ENCODE measurements at places on chromosomes 16 and 17. TPM values are rescaled to one million over a fixed set of nuclear protein-coding genes. Genes with fewer than 3 reads are reported as not detected.

GRCh38 chr17:3043737-3044365 is 19.6 kb downstream of the OR1D5 start:
- peaks cover 8% of the 10 kb centered on the region for H3K36me3 ChIP-seq
- no peak overlapping the region for H3K4me3 ChIP-seq
- peak; percentile 51 for DNase-seq
- no peaks in the 10 kb centered on the region for H3K4me1 ChIP-seq
- no peak overlapping the region for H3K27ac ChIP-seq
- H3K27me3 ChIP-seq: peaks cover 4% of the 10 kb centered on the region

DNA sequence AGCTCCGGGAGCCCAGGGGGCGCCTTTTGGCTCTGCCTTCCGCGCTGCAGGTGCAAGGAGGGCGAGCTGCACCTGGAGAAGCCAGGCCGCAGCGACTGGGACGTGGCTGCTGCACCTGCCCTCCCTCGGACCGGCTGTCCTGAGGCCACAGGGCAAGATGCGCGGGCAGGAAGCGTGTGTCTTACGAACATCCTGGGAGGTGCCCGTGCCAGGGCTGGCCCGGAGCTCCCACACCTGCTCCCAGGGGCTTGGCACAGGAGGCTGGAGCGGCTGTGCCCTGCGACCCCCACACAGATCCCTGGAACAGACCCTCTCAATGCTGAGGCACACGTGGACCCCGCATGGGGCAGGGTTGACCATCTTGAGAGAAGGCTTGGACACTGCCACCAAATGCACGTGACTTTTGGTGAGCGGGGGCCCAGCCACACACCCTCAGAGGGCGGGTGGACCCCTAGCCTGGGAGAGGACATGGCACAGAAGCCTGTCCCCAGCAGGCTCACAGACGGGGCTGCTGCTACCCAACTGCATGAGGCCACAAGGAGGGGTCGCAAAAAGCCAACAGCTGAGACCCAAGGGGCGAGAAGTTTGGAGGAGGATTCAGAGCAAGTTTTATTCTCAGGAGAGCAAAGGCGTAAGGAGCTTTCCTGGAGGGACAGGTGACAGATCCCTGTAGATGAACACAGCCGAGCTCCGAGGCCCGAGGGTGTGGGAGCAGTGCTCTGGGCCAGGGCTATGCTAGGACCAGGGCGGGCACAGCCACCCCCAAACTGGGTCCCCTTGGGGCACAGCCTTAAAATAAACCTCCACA is 11.4 kb downstream of the NDUFAF8 start:
- H3K4me1 ChIP-seq: peaks cover 6% of the 10 kb centered on the region
- no peak for DNase-seq
- peaks cover 14% of the 10 kb centered on the region for H3K36me3 ChIP-seq
- no peak overlapping the region for H3K27ac ChIP-seq
- H3K27me3 ChIP-seq: peaks cover 11% of the 10 kb centered on the region

DNA sequence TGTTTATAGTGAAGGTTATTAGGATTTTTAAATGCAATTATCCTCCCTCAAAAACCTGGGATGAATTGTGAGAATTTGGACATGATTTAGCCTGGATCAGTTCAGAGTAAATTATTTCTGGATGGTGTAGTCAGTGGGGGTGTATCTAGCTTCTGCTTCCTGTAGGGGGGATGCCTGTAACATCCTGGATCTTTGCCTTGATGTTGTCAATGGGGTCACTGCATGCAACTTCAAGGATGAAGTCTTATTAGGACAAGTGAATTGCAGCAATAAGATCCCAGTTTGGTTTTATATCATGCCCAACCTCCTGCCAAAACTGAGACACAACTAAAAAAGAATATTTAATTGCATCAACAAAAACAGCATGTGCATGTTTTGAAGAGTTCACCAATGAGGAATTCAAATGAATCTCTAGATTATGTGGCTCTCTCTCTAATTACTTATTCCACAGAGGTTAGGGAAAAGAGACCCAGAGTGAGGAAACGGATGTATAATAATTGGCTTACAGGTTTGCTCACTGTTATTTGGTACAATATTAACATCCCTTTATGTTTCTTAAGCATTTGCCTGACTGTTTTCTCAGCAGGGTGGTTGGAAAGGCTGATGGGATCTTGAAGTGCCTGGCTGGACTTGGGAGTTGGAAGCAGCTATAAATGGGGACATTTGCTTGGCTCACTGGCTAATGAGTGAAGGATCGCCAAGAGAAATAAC is 159.8 kb downstream of the HS3ST3B1 start:
- no peak overlapping the region for H3K4me3 ChIP-seq
- peaks cover 5% of the 10 kb centered on the region for H3K4me1 ChIP-seq
- DNase-seq: no peak
- no peak overlapping the region for H3K27ac ChIP-seq
- H3K27me3 ChIP-seq: peaks cover 6% of the 10 kb centered on the region
- H3K36me3 ChIP-seq: no peaks in the 10 kb centered on the region

DNA sequence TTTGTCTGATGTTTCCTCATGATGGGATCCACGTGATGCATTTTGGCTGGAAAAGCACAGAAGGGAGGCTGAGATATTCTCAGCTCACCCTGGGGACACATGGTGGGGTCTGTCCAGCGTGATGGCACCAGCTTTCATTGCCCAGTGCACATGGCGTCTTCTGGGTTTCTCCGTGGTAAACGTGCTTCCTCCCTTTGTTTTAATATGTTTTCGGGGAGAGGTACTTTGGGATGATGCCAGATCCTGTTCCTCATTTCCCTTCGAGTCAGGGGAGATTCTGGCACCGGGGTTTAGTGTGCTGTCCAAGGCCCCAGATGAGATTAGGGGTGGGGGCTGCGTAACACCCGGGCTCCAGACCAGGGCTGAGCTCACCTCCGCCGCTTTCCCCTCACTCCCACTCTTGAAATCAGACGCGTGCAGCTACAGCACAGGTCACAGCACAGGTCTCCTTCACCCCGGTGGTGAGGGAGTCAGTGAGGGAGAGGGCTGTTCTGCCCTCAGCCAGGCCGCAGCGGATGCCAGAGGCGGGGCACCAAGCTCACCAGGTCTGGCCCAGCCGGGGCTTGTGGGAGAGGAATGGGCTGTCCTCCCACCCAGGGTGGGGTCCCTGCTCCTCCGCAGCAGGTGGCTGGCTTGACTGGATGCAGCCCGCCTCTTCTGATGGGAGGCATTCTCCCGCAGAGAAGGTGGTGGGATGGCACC is 33.9 kb downstream of the COX4I1 start:
- no peak for DNase-seq
- no peaks in the 10 kb centered on the region for H3K36me3 ChIP-seq
- H3K27me3 ChIP-seq: peaks cover 3% of the 10 kb centered on the region
- H3K4me3 ChIP-seq: no peak overlapping the region

DNA sequence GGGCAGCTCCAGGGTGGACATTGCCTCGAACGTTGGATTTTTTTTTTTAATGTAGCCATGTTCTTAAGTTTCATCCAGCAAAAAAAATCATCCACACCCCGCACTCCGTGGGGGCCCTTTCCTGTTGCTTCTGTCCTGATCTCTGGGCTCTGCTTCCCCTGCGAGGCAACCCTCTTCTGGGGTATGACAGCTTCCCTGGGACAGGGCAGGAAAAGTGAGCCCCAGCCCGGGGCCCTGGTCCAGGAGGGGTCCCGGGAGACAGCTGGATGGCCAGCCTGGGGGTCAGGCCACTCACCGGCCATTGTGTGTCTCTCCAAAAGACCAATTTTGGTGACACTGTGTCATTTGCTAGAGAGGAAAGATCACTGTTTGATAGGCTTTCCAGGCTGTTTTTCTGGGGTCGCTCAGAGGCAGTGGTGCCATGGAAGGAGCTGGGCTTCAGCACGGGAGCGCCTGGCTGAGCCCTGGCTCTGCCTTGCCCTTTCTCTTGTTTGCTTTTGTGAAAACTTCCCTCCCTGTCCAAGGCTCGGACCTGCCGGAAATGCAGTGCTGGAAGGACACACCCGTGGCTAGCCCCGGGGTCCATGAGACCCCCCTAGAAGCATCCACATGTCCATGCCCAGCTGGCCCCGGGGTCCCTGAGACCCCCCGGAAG is 41.0 kb upstream of the CHMP6 start:
- H3K4me3 ChIP-seq: peak overlapping the region; percentile 56
- no peak for DNase-seq
- H3K27ac ChIP-seq: no peak overlapping the region
- peaks cover 5% of the 10 kb centered on the region for H3K27me3 ChIP-seq
- peaks cover 37% of the 10 kb centered on the region for H3K36me3 ChIP-seq

Gene CES4A
- 1.1 TPM for total RNA-seq

- peaks cover 17% of the 10 kb centered on the region for H3K4me1 ChIP-seq
- no peak overlapping the region for H3K27ac ChIP-seq
- H3K4me3 ChIP-seq: no peak overlapping the region
- peaks cover 15% of the 10 kb centered on the region for H3K36me3 ChIP-seq
- no peak for DNase-seq
Observed at GRCh38 chr16:14485121-14485551, 144.9 kb downstream of the PARN start.

DNA sequence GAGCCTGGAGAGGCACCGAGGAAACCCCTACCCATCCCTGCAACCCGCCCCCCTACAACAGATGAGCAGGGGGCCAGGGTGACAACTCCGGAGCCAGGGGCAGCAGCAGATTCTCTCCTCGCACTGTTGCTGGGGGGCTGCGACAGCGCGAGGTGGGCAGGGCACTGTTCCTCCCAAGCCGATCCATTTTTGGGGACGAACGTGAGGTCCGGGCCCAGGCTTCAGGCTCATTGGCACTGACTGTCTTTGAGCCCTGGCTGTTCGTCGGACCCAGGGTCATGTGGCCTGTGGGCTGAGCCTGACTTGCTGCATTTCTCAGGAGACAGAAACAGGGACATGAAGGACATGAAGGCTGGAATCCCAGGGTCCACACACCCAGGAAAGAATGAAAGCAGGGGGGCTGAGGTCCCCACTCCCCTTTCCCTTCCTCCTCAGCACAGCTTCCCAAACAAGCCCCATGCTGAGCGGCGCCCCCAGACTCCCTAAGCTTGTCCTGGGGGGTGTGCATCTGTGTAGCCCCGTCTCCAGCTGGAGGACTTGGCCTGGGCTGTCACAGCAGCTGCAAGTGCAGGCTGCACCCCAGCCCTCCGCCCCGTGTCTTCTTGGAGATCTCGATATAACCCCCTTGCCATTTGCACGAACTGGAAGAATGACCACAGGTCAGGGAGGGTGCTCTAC is 18.7 kb downstream of the CEP295NL start:
- H3K27me3 ChIP-seq: peaks cover 8% of the 10 kb centered on the region
- H3K27ac ChIP-seq: peak overlapping the region; percentile 64
- DNase-seq: no peak
- H3K36me3 ChIP-seq: no peaks in the 10 kb centered on the region
- no peak overlapping the region for H3K4me3 ChIP-seq

GRCh38 chr17:60909405-60909804 is 231.8 kb downstream of the BCAS3 start:
- H3K4me1 ChIP-seq: no peaks in the 10 kb centered on the region
- H3K27ac ChIP-seq: no peak overlapping the region
- no peak for DNase-seq
- H3K27me3 ChIP-seq: no peaks in the 10 kb centered on the region
- H3K36me3 ChIP-seq: no peaks in the 10 kb centered on the region

GRCh38 chr17:59121901-59122480 is 15.3 kb upstream of the TRIM37 start:
- DNase-seq: no peak
- H3K4me1 ChIP-seq: no peaks in the 10 kb centered on the region
- H3K27me3 ChIP-seq: peaks cover 3% of the 10 kb centered on the region
- no peak overlapping the region for H3K4me3 ChIP-seq

DNA sequence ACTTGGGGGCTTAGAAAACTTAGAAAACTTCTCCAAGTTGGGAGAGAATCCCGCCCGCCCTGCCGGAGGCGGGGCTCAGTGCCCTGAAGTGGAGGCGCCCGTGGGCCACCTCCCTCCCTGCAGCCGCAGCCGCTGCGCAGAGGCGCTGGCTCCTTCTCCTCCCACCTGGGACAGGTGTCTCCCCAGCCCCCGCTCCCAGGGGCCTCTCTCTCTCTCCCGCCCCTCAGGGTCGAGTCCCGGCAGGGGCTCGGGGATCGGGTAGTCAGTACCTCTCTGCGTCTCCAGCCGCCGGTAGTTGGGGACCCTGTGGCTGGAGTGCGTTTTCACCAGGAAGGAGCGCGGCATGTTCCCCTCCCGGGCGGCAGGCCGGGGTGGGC is 257 bp downstream of the SNAI3 start:
- peak; percentile 11 for DNase-seq
- H3K4me1 ChIP-seq: no peaks in the 10 kb centered on the region
- H3K4me3 ChIP-seq: no peak overlapping the region
- H3K27ac ChIP-seq: no peak overlapping the region
- H3K36me3 ChIP-seq: no peaks in the 10 kb centered on the region

Gene RMI2
- 10.5 TPM for total RNA-seq

GRCh38 chr17:48363161-48363560 is 66.9 kb downstream of the SKAP1 start:
- no peak overlapping the region for H3K4me3 ChIP-seq
- DNase-seq: no peak
- no peaks in the 10 kb centered on the region for H3K4me1 ChIP-seq
- no peaks in the 10 kb centered on the region for H3K27me3 ChIP-seq
- no peaks in the 10 kb centered on the region for H3K36me3 ChIP-seq

All from endothelial cell (in vitro differentiated cells).